ENCODE measurements at places on chromosomes 7 and 10.

DNA sequence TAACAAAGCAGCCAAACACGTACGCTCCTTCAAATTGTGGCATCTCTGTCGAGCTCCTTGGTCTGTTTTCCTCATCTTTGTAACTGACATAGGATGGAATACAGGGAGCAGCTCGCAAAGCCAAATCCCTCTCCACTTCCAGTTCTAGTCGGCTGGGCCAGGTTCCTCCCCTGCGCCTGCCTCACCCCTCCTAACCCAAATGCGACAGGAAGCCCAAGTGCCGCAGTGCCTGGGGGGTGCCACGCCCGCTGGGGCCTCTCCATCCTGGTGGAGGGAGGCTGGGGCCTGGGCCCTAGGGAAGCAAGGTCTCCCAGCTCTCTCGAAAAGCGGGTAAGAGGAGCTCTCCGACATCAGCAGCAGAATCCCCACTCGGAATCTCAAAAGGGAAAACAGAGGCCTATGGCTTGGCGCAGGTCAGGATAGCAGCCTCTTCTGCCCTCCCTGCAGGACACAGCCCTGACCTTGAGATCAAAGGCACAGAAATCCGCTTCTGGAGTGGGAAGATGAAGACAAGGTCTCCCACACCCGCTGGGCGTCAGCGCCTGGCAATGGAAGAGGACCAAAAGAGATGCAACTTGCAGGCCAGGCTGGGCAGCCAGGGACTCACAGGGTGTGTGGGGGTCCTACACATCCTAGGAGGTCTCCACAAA is 165.8 kb downstream of the NRF1 start:
- DNase-seq: no peak

DNA sequence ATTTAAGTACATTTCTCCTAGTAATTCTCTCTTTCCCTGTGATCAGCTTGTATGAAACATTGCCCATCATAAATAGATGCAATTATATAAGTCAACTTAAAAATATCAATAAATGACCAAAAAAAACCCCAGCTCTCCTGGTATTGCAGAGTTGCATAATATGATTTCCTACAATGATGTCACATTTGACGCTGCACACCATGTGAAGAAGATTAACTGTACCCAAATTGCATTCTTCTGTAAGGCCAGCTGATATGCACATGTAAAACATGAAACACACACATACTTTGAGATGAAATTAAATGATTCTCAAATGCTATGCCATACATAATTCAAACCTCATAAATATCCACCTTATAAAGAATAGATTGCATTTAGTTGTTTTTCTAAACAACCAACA is 115.5 kb downstream of the AGMO start:
- no peak for DNase-seq

DNA sequence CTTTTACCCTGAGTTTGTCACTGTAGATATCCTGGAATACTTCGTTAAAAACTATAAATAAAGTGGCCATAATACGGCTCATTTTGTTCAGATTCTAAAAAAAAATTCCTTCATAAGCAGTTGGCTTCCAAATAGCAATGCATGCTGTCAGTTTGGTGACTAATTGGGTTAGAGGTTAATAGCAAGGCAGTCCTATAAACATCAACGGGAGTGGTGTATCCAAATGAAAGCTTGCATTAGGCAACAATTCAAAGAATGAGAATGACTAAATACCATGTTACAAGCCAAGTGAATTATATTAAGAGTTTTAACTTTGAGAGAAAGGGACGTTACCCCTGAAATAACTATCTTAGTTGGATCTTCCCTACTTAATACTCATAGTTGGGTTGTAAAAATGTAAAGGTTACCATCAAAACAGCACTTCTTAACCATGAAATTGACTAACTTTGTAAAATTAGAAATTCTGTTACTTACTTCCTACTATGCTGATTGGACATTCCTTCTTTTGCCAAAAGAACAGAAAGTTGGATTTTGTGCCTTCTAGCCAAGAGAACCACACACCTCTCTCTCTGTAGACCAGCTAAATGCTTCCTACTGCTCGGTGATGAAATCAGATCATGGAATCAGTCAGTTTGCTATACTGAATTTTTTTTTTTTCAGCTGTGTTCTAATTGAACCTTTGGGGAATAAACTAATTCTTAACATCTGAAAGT is 98.0 kb downstream of the KAT6B start:
- DNase-seq: no peak

GRCh38 chr7:149854611-149855360 is 16.6 kb downstream of the ZNF862 start:
- DNase-seq: no peak

DNA sequence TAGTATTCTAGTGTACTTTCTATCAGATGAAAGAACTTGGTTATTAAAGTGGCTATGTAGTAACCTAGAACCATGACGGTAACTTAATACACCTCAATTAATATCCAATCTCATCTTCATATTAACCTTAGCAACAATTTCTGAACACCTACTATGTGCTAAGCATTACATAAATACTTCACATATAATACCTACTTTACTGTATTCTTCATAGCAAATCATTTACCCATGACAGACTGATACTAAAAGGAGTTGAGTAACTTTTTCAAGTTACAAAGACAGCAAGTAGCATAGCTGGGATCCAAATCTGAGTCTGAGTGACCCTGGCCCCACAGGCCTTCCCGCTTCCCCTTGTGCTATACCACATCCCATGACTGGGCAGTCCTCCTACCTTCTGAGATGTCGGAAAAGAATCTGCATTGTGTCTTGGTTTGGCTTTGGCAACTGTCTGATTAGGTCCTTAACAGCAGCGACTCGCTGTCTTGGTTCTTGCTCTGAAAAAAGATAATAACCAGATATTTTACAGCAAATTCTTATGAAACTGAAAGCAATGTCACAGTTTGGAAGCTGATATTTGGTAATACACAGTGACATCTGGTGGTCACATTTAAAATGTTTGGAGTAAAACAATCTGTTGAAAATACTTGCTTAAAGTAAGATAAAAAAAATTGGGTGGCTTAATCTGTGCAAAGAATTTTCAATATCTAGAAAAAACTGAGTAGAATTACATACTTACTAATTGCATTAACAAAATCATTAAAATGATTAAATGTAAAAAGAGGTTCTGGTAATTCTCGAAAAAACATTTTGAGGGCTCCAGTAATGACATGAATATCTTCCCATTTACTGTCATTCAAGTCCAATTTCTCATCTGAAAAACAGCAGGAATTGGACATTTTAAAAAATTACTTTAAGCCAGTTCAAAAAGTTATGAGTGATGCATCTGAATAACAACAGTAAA is 120.1 kb downstream of the ARHGAP12 start:
- no peak for DNase-seq

DNA sequence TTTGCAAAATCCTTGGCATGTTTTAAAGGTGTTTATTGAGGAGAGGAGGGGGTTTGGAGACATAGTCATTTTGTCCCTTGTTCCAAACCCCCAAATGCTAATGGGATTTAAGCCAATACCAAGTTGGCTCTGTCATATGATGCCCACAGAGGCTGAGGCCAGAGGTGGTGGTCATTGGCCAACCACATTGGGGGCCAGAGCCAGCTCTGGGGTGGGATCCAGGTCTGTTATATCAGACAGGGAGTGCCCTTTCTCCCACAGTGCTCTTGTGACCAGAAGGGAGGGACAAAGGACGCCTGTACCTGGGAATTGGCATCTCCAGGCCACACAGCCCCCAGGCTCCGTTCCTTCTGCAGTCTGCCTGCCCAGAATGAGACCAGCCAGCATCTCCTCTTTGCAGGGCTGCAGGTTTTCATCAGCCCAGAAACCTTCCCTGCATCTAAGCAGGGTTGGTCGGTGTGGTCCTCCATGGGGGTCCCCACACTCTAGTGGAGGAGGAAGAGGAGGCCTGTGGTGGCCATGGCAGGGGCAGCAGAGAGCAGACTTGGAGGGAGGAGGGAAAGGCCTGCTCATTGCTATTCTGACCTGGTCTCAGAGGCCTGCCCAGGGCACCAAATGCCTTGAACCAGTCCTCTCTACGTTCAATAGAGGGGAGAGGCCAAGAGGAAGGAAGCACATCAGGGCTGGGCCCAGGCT is 17.9 kb downstream of the ADCYAP1R1 start:
- DNase-seq: no peak

GRCh38 chr10:22309180-22310000 is 6.8 kb upstream of the COMMD3 start:
- no peak for DNase-seq

- no peak for DNase-seq
Observed at GRCh38 chr10:32979041-32979440, 21.0 kb upstream of the ITGB1 start.

DNA sequence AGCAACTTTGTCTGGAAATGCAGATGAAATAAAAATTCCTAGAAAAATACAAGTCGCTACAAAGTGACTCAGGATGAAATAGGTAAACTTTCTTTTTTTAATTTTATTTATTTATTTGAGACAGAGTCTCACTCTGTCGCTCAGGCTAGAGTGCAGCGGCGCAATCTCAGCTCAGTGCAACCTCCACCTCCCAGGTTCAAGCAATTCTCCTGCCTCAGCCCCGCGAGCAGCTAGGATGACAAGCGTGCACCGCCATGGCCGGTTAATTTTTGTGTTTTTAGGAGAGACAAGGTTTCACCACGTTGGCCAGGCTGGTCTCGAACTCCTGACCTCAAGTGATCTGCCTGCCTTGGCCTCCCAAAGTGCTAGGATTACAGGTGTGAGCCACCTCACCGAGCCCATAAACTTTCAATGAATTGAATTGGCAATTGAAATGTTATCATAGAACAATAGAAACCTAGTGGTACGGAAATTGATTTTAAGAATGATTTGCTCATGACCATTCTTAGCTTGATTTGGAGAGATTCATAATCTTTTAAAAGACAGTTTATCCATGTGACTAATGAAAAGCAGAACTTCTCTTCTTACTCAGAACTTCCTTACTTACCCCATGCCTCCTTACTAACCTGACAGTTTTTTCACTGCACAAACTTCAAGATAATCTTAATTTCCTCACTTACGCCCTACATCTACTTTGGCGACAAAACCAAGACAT is 161.7 kb downstream of the FAM107B start:
- DNase-seq: no peak

GRCh38 chr7:24783698-24784097 is 26.4 kb upstream of the GSDME start:
- no peak for DNase-seq

GRCh38 chr7:3825491-3825890 is 524.4 kb downstream of the SDK1 start:
- DNase-seq: no peak

DNA sequence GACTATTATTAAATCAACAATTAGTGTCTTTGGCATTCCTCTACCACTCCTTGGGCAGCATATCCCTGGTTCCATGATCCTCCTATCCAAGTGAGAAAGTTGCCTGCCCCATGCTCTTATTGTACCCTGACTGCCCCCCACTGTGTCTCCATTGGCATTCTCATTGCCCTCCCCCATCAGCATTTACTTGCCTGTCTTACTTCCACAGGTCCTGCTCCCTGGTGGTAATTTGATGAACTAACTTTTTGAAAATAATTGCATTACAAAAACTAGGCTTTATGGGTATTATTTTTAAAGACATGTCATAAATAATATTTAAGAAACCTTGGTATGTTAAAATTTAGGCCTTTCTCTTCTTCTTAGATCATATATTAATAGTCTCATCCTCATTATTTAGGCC is 346.4 kb downstream of the PCLO start:
- DNase-seq: no peak

- no peak for DNase-seq
Observed at GRCh38 chr7:154675560-154675959, 327.4 kb downstream of the PAXIP1 start.

GRCh38 chr10:133267829-133268228 is 8.8 kb downstream of the ADAM8 start:
- no peak for DNase-seq

DNA sequence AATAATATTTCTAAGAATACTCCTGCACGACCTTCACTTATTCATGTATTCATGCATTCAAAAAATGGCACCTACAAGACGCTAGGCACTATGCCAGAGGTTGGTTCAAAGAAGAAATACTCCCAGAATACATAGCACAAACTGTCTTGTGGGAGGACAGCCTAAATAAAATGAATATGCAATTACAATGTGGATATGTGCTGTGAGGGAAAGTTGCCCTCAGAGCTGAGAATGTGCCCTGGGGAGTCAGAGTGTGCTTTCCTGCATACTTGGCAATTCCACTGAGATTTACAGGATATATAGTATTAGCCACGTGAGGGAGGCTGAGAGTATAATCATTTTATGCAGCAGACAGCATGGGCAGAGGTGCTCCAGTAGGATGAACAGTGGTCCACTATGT is 872.9 kb downstream of the GRID1 start:
- DNase-seq: no peak

DNA sequence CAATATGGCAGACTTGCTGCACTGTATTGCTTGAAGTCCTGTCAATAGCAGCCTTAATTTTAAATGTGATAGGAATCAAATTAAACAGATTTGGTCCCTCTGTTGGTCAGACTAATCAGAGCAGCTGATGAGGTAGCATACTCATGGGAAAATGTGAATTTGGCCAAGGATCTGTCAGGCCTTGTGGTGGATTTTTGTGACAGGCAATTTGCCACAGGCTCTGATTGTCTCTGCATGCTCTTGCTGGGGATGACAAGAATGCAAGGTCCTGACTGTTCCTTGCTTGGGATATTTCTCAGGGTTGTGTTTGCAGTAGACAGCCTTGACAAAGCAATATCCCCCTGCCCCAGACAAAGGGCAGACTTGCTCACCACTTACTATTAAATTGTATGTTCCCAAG is 41.5 kb upstream of the GARS1 start:
- no peak for DNase-seq

DNA sequence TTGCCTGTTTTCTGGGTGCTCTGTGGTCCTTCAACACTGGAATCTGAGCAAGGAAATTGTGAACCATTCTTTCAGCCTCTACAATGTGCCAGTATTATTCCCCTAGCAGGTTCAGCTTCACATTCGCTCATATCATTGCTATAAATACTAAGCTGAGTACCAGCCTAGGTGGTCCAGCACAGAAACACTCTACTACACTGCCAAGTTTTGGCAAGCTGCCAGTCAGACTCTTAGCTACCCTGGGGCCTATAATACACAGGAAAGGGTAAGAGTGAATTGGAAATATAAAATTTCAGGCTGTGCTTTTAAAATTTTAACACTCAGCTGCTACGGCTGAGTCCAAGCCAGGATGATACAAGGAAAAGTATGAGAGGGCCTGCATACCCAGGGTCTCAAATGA is 49.9 kb upstream of the PPP1R3A start:
- DNase-seq: no peak

DNA sequence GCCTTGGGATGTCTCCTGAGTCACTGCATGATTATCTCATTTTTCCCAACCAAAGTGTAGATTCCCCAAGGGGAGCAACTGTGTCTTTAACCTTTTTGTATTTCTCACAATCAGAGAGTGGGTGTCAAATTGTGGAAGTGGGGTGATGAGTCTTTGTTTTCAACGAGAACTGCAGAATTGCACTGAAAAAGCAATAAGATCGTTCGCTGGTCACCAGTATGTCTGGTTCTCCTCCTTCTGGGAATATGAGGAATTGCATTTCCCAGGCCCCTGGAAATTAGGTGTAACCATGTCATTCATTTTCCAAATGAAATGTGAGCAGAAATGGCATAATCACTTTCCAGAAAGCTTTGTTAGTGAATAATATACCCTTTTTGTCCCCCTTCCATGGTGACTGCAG is 326.9 kb downstream of the GPAM start:
- DNase-seq: no peak

GRCh38 chr7:79403879-79404278 is 49.6 kb downstream of the MAGI2 start:
- DNase-seq: no peak

- no peak for DNase-seq
Observed at GRCh38 chr10:133379152-133379800, at the start of gene PAOX. Gene PAOX, plus strand, starts transcription at chr10:133379262. Its CDS starts 55 bp downstream, at chr10:133379317.

- DNase-seq: no peak
Observed at GRCh38 chr10:131131726-131132591, 179.6 kb downstream of the TCERG1L start.

- peak; percentile 71 for DNase-seq
Observed at GRCh38 chr7:102433219-102434038, at the start of gene ORAI2. Gene ORAI2, plus strand, starts transcription at chr7:102433575. Its CDS starts 5,382 bp downstream, at chr7:102438957.
